ENCODE measurements at places on chromosomes 2 and 18. TPM values are rescaled to one million over a fixed set of nuclear protein-coding genes. Genes with fewer than 3 reads are reported as not detected.

The SERPINB3 gene
- total RNA-seq, result 911 TPM

The HOXD3 gene
- total RNA-seq, result 2.9 TPM

The PLCL1 gene
- total RNA-seq, result 2.0 TPM

The ELP2 gene
- 29.8 TPM for total RNA-seq

The APLF gene
- total RNA-seq, result 3.2 TPM

The C2orf66 gene
- 0.18 TPM for total RNA-seq

The CRIM1 gene
- 16.4 TPM for total RNA-seq

The CCL20 gene
- 57.2 TPM for total RNA-seq

The UGT1A4 gene
- 2.9 TPM for total RNA-seq

The CFC1 gene
- total RNA-seq, result not detected

The PAIP2B gene
- 13.9 TPM for total RNA-seq

The NCKAP5 gene
- 5.7 TPM for total RNA-seq

- no peak for DNase-seq
Observed at GRCh38 chr2:86753606-86754005, 33.5 kb downstream of the RMND5A start.

DNA sequence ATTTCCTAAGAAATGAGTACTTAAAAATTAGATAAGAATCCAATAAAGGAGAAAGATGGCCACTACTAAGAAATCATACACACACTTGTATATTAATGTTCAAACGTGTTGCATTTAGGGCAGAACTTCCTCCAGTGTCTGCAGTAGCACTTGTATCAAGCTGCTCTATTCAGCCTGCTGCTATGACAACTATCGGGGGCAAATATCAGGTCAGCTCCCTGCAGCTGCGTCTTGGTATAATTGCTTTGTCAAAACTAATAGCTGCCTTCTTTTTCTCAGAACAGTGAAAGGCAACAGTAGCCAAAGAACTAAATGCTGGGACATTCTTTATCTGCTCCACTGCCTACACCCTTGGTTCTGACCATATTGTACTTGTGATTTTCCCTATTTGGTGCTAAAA, 300.7 kb downstream of the NOL4 start:
- no peak for DNase-seq

GRCh38 chr18:45839414-45840395, 14.2 kb downstream of the SIGLEC15 start:
- DNase-seq, result no peak

- DNase-seq, result no peak
Observed at GRCh38 chr18:62420513-62421209, 95.6 kb downstream of the TNFRSF11A start.

DNA sequence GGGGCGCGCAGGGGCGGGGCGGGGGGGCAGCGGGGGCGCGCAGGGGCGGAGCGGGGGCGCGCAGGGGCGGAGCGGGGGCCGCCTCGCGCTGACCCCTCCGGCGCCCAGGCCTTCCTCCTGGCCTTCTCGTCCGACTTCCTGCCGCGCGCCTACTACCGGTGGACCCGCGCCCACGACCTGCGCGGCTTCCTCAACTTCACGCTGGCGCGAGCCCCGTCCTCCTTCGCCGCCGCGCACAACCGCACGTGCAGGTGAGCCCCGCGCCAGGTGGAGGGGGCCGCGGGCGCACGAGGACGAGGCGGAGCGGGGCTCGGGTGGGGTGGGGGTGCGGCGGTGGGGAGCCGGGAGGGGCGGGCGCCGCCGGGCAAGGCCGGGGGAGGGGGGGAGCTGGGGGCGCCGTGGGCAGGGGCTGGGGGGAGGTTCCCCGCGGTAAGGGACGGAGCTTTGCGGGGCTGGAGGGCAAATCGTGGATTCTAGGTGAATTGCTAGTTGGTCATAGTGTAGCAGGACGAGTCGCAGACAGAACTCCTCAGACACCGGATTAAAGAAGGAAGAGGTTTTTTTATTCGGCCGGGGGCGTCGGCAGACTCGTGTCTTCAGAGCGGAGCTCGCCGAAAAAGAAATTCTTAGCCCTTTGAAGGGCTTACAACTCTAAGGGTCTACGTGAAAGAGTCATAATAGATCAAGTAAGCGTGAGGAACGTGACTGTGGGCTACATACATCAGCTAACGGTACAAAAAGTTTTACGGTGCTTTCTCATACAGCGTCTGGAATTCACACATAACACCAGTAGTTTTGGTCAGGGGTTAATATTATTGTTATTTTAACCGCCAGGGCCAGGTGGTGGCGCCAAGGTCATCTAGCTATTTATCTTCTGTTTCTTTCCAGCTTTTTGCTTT, 29.9 kb downstream of the ANO7 start:
- no peak for DNase-seq

GRCh38 chr2:206886696-206887095, 52.6 kb upstream of the CPO start:
- DNase-seq, result no peak

GRCh38 chr2:25822190-25823117, 55.8 kb downstream of the ASXL2 start:
- no peak for DNase-seq

DNA sequence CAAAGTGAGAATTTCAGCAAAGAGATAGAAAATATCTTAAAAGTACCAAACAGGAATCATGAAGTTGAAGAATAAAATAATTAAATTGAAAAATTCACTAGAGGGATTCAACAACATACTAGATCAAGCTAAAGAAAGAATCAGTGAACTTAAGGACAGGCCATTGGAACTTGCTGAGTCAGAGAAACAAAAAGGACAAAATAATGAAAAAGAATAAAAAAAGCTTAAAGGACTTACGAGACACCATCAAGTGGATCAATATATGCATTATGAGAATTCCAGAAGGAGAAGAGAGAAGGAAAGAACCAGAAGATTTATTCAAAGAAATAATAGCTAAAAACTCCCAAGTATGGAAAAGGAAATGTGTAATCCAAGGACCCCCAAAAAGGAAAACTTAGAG, 158.4 kb downstream of the SLC4A10 start:
- no peak for DNase-seq

DNA sequence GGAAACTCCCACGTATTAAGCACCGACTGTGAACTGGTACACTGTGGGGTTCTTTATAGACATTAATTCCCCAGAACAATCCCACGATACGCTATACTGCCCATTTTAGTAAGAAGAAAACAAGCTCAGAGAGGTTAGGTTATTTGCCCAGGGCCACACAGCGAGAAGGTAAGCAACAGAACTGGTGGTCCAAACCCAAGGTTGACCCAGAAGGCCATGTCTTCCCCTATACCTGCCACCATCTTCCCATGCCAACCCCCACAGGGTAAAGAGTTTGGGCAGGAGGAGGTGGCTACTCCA, 69.9 kb downstream of the MARCO start:
- DNase-seq, result no peak

GRCh38 chr2:27264753-27265535, 2.1 kb upstream of the SLC30A3 start:
- no peak for DNase-seq

DNA sequence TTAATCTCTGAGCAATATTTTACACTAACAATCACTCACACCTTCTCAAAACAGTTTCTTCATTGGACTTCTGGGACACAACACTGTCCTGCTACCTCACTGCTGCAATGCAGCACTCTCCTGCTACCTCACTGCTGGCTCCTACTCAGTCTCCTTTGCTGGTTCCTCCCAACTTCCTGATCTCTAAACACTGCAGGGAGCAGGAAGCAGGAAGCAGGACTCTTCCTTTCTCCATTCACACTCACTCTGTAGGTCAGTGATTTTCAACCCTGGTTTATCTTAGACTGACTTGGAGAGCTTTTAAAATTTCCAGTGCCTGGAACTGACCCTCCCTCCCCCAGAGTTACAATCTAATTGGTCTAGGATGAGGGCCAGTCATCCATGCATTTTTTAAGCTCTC, 243.4 kb upstream of the RBBP8 start:
- DNase-seq, result no peak

GRCh38 chr2:32772638-32773447, 145.0 kb downstream of the TTC27 start:
- no peak for DNase-seq

DNA sequence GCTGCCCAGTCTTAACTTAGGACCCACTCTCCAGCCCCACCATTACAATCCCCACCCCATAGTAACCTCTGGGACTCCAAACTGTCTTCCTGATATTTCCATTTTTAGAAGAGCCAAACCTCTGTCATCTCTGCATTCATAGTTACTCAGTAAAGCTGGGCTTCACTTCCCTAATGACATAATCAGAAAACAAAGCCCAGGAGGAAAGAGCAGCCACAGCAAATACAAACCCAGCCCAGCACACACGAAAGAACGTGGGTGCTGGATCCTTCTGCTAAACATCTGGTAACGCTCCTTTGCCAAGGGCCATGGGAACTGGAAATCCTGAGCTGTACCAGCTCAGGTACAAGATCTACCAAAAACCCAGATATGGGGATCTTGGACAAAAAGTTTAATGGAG, 36.8 kb upstream of the RIOK3 start:
- no peak for DNase-seq

DNA sequence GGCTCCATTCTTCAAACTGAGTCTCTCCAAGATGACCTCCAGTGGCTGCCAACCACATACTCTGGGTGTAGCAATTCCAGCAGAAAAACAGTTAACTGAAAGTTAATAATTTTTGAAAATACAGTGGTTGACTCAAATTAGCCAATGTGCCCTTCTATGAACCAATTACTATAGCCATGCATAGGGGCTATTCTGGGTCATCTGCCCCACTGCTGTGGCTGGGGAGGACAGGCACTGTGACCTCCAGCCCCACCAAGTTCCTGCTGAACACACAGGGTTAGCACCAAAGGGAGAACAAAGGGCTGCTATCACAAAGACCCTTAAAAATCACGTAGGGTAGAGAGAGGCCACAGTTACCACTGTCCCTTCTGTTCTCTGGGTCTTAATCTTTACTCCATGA, 123.0 kb downstream of the IRS1 start:
- DNase-seq, result no peak

- no peak for DNase-seq
Observed at GRCh38 chr2:169891593-169892298, 64.5 kb downstream of the UBR3 start.

DNA sequence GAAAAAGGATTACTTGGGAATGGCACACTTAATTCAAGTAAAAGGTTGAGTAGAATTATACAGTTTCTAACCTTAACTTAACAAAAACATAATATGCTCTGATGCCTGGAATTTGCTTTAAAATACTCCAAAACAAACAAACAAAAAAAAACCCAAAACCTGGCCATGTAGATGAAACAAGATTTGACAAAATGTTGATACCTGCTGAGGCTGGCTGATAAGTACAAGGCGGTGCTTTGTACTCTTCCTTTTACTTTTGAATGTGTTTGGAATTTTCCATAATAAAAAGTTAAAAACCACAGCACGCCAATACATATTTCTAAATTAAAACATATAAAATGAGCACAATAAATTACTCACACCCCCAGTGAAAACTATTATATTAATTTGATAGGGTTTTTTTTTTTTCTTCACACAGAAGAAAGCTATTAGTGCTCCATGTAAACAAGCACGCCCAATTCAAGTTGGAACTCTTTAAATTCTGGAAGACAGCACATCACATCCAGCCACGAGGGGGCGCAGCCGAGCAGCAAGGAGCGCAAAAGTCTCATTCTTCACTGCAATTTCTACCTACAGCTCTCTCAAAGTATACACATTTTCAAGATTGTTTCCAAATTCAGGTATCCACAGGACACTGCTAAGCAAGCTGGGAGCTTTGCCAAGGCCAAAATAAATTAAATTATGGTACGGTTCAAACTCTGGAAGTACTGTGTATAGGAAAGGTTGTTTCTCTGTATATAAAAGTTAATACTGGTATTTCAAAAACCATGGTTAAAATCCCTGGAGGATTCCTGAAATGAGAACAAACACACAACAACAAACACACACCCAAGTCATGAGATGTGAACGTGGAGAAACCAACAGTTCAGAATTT, 7.5 kb downstream of the SERTAD2 start:
- no peak for DNase-seq

DNA sequence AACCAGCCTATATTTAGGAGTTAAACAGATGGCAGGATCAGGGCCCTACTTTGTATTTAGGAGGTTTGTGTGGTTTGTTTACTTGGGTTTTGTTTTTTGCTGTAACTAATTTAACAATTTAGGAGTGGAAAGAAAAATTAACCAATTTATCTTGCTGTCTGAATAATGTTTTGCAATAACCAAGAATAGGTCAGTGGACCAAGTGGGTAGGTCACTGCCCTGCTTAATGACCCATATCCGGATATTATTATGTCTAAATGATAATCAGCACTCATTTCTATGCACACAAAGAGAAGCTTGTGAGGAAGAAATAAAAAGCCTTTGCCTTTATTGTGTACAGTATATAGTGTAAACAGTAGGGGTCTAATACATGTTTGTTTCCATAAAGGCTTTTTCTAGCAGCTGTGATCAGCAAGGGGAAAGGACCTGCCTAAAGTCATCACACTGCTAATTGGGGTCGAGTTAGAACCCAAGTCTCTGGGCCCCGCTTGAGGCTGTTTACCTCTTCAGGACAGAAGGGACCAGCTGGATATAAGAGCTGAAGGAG, 76.6 kb downstream of the TGOLN2 start:
- no peak for DNase-seq

GRCh38 chr2:210007895-210008294, 5.5 kb downstream of the RPE start:
- DNase-seq, result no peak

GRCh38 chr2:157744571-157745076, 116.0 kb upstream of the ACVR1C start:
- DNase-seq, result no peak
